Aorta (tissue), 5 donors: ENCODE measurements at places on chromosomes 12 and 14. TPM values are rescaled to one million over a fixed set of nuclear protein-coding genes. Genes with fewer than 3 reads are reported as not detected.

HOXC5 gene
- total RNA-seq = 3.8 TPM

MGST1 gene
- 79.3 TPM for total RNA-seq

CINP gene
- 25.9 TPM for total RNA-seq

CDCA4 gene
- total RNA-seq = 4.1 TPM

DCAF11 gene
- 39.6 TPM for total RNA-seq

MSRB3 gene
- 198 TPM for total RNA-seq

TGM1 gene
- total RNA-seq = 5.7 TPM

DNA sequence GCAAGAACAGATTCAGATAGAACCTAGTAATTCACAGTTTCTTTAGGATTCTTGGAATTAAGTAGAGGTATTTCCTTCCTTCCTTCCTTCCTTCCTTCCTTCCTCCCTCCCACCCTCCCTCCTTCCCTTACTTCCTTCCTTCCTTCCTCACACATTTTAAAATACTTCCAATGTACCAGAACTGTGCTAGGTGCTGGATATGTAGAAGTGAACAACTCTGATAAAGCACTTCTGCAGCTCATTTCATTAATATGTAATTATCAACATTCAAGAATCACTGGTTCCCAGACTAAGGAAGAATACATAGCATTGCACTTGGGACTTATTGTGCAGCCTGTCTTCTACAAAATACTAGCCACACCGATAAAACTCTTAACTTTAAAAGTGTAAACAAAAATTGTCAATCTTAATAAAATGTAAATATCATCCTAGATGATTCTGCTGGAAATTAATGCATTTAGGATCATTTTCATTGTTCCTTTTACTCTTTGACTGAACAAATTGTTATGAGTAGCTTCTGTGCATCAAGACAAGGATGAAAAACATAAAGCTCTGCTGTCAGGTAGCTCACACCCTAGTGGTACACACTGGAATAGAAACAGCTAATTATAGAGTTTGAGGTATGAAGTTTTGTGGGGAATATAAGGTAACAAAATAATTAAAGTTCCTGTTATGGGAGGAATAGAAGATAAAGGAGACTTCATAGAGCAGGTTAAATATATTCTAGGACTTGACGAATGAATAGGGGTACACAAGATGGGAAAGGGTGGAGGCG is 99.9 kb upstream of the MYF6 start:
- no peak overlapping the region for H3K4me3 ChIP-seq
- H3K27ac ChIP-seq = no peak overlapping the region
- no peaks in the 10 kb centered on the region for H3K4me1 ChIP-seq
- no peak for DNase-seq
- H3K27me3 ChIP-seq = no peaks in the 10 kb centered on the region

GRCh38 chr14:20969336-20969735 is 14.0 kb downstream of the RNASE2 start:
- H3K27me3 ChIP-seq = no peaks in the 10 kb centered on the region
- no peak overlapping the region for H3K4me3 ChIP-seq
- no peak for DNase-seq

GRCh38 chr14:68643673-68644072 is 149.2 kb downstream of the ZFP36L1 start:
- H3K4me3 ChIP-seq = no peak overlapping the region
- H3K36me3 ChIP-seq = no peaks in the 10 kb centered on the region
- H3K27ac ChIP-seq = no peak overlapping the region
- no peak for DNase-seq

- H3K4me3 ChIP-seq = no peak overlapping the region
- no peak for DNase-seq
- peaks cover 5% of the 10 kb centered on the region for H3K27me3 ChIP-seq
- no peaks in the 10 kb centered on the region for H3K36me3 ChIP-seq
Measured at GRCh38 chr12:115810122-115810901, 467.2 kb downstream of the MED13L start.

DNA sequence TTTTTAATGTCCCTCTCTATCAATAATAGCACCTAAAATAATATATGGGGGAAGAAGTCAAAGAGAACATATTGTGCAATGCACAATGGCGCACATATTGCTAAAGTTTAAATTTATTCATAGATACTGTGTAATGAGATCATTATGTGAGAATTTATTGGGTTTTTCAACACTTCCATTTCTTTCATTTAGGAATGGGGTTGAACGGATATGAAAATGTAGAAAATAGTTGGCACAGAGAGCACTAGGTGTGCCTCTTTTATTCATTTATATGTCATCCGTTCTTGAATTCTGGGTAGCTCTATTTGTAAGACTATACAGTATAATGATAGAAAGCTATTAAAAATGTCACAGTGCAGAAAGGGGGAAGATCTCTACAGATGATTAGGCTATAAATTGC is 63.9 kb downstream of the ATG14 start:
- no peaks in the 10 kb centered on the region for H3K27me3 ChIP-seq
- no peak for DNase-seq
- no peaks in the 10 kb centered on the region for H3K4me1 ChIP-seq
- no peak overlapping the region for H3K4me3 ChIP-seq

DNA sequence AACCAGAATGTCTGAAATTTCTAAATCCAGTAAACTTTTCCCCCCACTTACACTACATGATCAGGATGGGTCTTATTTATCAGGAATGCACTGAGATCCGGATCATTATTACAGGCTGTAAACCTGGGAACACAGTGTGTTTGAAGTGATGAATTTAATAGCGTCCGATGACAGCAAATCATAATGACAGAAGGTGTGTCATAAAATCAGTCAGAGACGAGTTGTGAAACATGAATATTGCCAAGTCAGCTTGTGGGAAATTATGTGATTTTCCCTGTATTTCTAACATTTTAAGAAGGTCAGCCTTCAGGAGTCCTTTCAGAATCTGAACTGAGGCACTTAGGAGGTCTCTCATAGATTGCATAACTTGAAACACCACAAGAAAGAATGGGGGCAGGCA is 36.7 kb downstream of the RERG start:
- H3K4me3 ChIP-seq = no peak overlapping the region
- no peaks in the 10 kb centered on the region for H3K27me3 ChIP-seq
- H3K27ac ChIP-seq = no peak overlapping the region
- no peaks in the 10 kb centered on the region for H3K36me3 ChIP-seq
- no peak for DNase-seq

- no peak for DNase-seq
- no peak overlapping the region for H3K4me3 ChIP-seq
- peaks cover 1% of the 10 kb centered on the region for H3K27me3 ChIP-seq
- no peaks in the 10 kb centered on the region for H3K4me1 ChIP-seq
- H3K36me3 ChIP-seq = no peaks in the 10 kb centered on the region
- H3K27ac ChIP-seq = no peak overlapping the region
Measured at GRCh38 chr12:13504736-13505135, 308.2 kb downstream of the EMP1 start.

- no peaks in the 10 kb centered on the region for H3K27me3 ChIP-seq
- no peak overlapping the region for H3K4me3 ChIP-seq
- peak; percentile 88 for DNase-seq
- no peaks in the 10 kb centered on the region for H3K36me3 ChIP-seq
- H3K27ac ChIP-seq = no peak overlapping the region
Measured at GRCh38 chr12:11500188-11500860, 105.0 kb upstream of the PRB2 start.

- H3K36me3 ChIP-seq = no peaks in the 10 kb centered on the region
- H3K4me3 ChIP-seq = no peak overlapping the region
- no peak for DNase-seq
- peak overlapping the region; percentile 88 for H3K27ac ChIP-seq
- no peaks in the 10 kb centered on the region for H3K27me3 ChIP-seq
- H3K4me1 ChIP-seq = peaks cover 2% of the 10 kb centered on the region
Measured at GRCh38 chr12:27505761-27506160, 18.2 kb upstream of the PPFIBP1 start.

DNA sequence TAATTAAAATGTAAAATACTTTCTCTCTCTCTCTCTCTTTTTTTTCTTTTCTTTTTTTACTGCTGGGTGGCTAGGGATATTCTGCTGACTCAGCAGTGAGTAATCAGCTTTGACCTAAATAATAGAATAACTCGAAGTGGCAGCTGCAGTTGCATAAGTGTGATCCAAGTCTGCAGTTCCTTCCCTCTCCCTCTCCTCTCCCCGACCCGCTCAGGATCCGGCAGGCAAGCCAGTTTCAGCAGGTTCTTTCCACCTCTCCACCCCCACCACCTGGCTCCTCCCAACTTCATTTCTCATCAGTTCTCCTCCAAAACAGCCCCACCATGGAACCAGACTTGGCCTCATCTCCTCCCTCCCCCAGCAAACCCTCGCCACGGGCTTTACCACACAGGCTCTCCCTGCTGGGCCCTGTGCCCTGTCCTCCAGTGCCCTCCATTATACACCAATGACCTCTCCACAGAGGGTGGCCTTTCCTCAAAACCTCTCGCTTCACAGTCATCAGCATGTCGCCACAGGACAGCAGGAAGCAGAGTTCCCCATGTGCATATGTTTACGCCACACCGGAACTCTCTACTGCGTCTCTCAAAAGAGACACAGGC is 22.4 kb downstream of the SLC7A8 start:
- H3K27ac ChIP-seq = no peak overlapping the region
- H3K36me3 ChIP-seq = no peaks in the 10 kb centered on the region
- H3K4me1 ChIP-seq = no peaks in the 10 kb centered on the region
- DNase-seq = no peak
- H3K27me3 ChIP-seq = no peaks in the 10 kb centered on the region

GRCh38 chr12:31991815-31992214 is 32.6 kb downstream of the RESF1 start:
- no peak overlapping the region for H3K27ac ChIP-seq
- H3K4me1 ChIP-seq = no peaks in the 10 kb centered on the region
- DNase-seq = no peak
- H3K27me3 ChIP-seq = no peaks in the 10 kb centered on the region

- no peak overlapping the region for H3K27ac ChIP-seq
- H3K4me1 ChIP-seq = no peaks in the 10 kb centered on the region
- H3K27me3 ChIP-seq = no peaks in the 10 kb centered on the region
- H3K36me3 ChIP-seq = peaks cover 6% of the 10 kb centered on the region
Measured at GRCh38 chr14:31106768-31107167, 80.6 kb upstream of the STRN3 start.

- H3K4me3 ChIP-seq = no peak overlapping the region
- H3K27ac ChIP-seq = no peak overlapping the region
- DNase-seq = peak; percentile 77
- H3K27me3 ChIP-seq = peaks cover 1% of the 10 kb centered on the region
Measured at GRCh38 chr14:31937730-31938346, 139.3 kb upstream of the ARHGAP5 start.

DNA sequence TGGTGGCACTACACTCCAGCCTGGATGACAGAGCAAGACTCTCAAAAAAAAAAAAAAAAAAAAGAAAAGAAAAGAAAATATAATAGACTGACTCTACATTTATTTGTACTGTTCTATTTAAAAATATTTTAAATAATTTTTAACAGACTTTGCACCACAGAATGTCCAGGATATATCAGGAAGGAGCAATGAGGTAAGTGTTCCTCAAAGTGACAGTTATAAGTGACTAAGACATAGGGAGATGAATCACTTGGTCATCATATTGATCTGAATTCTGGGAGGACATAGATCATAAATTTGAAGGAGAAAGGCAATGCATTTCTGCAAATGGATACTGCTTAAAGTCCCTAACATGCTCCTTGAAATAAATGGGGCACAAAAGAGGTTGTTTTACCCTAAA is 221.5 kb downstream of the KCNC2 start:
- H3K4me3 ChIP-seq = no peak overlapping the region
- no peak for DNase-seq
- H3K27me3 ChIP-seq = no peaks in the 10 kb centered on the region
- no peak overlapping the region for H3K27ac ChIP-seq

- no peaks in the 10 kb centered on the region for H3K36me3 ChIP-seq
- H3K27me3 ChIP-seq = no peaks in the 10 kb centered on the region
- H3K4me3 ChIP-seq = no peak overlapping the region
- no peak overlapping the region for H3K27ac ChIP-seq
Measured at GRCh38 chr12:101935890-101936746, 58.7 kb downstream of the DRAM1 start.

- no peaks in the 10 kb centered on the region for H3K27me3 ChIP-seq
- no peak overlapping the region for H3K27ac ChIP-seq
- H3K4me3 ChIP-seq = no peak overlapping the region
- no peaks in the 10 kb centered on the region for H3K36me3 ChIP-seq
- no peaks in the 10 kb centered on the region for H3K4me1 ChIP-seq
Measured at GRCh38 chr12:124126950-124127655, 154.1 kb downstream of the ZNF664 start.

DNA sequence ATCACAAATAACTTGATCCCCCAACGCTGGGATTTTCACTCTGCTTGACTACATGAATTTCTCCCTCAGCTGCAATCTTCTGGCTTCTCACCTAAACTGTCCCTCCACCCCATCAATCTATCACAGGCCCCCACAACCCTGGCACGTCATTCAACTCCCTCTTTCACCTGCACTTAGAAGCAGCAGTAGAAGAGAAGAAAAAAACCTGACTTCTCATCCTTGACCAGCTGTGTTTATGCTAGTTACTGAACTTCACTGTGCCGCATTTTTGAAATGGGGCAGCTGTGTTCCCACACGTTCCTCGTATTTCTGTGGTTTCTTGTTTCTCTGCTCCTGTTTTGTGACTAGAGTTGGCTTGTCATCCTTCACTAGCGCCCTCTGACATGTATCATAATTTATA is 35.0 kb downstream of the ITPR2 start:
- H3K4me1 ChIP-seq = no peaks in the 10 kb centered on the region
- no peaks in the 10 kb centered on the region for H3K36me3 ChIP-seq
- no peak overlapping the region for H3K27ac ChIP-seq
- no peak overlapping the region for H3K4me3 ChIP-seq

- H3K27ac ChIP-seq = no peak overlapping the region
- H3K27me3 ChIP-seq = no peaks in the 10 kb centered on the region
- H3K4me3 ChIP-seq = no peak overlapping the region
- no peak for DNase-seq
- H3K4me1 ChIP-seq = no peaks in the 10 kb centered on the region
Measured at GRCh38 chr14:89625731-89626232, 208.7 kb upstream of the FOXN3 start.

GRCh38 chr14:64815257-64815656 is 64.5 kb downstream of the SPTB start:
- H3K27ac ChIP-seq = no peak overlapping the region
- no peak overlapping the region for H3K4me3 ChIP-seq
- DNase-seq = no peak
- peaks cover 2% of the 10 kb centered on the region for H3K4me1 ChIP-seq
- no peaks in the 10 kb centered on the region for H3K27me3 ChIP-seq
- H3K36me3 ChIP-seq = no peaks in the 10 kb centered on the region

GRCh38 chr14:71166180-71166837 is 259.1 kb downstream of the PCNX1 start:
- no peaks in the 10 kb centered on the region for H3K4me1 ChIP-seq
- no peak overlapping the region for H3K27ac ChIP-seq
- DNase-seq = no peak
- no peak overlapping the region for H3K4me3 ChIP-seq
- no peaks in the 10 kb centered on the region for H3K27me3 ChIP-seq
- no peaks in the 10 kb centered on the region for H3K36me3 ChIP-seq

DNA sequence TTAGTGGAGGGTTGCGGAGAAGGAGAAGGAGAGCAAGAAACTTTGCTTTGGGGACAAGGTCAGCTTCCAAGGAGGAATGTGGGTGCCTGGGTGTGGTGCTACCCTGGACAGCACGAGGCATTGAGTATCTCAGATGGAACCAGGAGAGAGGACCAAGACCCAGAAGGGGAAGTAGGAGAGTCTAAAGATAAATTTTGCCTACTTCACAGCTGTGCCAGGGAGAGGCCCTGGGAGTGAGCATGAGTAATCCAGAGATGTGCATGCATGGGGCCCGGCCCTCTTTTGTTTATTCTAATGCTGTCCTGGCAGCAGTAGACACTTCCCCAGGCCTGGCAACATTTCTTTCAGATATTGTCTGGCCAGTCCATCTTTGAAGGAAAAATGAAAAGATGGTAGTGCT is 49.5 kb upstream of the GNPNAT1 start:
- H3K27me3 ChIP-seq = no peaks in the 10 kb centered on the region
- H3K4me3 ChIP-seq = no peak overlapping the region
